ENCODE measurements at places on chromosomes 2 and 18.
A peak's percentile ranks its signal among the peaks of the same experiment; 100 is the strongest.

GRCh38 chr2:172328103-172328841 is 99.1 kb upstream of the ITGA6 start:
- DNase-seq = no peak

DNA sequence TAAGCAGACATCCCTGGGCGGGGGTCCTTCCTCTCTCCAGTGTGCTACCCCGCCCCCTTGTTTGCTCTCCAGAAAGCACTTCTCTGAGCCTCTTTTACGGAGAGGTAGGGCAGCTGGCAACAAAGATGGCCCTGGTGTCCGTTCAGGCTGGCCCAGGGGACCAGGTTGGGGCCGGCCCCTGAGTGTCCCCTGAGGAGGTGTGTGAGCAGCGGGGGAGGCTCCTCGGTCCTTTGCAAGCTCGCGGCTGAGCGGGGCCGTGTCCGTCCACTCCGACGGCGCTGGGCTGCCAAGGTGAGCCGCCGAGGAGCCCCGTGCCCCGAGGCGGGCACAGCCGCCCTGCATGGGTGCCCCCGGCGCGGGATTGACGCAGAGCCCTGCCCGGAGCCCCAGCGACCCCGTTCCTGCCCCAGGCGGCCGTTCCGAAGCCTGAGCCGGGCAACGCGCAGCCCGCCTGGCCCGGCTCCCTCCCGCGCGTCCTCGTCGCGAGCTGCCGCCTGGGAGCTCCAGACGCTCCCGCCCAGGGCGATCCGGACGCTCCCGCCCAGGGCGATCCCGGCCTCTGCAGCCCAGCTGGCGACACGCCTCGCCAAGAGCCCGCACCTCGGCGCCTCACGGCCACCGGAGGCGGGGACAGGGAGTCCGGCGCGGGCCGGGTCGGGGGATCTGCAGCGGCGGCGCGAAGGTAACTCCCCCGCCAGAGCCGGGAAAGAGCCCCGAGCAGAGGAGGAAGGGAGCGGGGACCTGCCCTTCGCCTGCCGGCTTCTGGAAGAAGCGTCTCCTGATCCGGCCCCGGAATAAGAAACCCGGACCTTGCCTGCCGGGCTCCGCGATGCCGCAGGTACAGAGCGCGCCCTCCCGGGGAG is at the start of gene PROKR1:
PROKR1 (plus strand) TSS at position 569 of the 863 bp plus-strand sequence. CDS start 2,243 bp downstream, outside the sequence.
- DNase-seq = no peak

GRCh38 chr2:109300582-109300981 is 171.6 kb downstream of the SH3RF3 start:
- no peak for DNase-seq

GRCh38 chr2:97664636-97664970 is 759 bp upstream of the ACTR1B start:
- no peak for DNase-seq

DNA sequence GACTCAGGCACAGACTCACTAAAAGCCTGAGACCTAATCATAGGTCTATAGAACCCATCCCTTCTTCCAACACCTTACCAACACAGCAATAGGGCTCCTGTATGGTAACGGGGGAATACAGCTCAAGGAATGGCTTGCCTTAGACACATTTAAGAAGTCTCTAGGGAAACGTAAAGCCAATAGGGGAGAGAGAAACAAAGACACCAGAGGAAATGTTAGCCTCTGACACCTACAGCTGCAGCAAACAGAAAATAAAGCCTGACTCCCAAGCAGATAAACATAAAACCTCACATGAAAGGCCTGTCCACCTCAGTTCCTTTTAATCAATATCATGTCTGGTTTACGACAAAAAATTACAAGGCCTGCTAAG is 51.1 kb upstream of the NCOA1 start:
- DNase-seq = no peak

GRCh38 chr2:105864262-105864661 is 119.5 kb downstream of the NCK2 start:
- no peak for DNase-seq

- DNase-seq = no peak
Observed at GRCh38 chr18:76339246-76339620, 155.8 kb downstream of the ZNF516 start.

- DNase-seq = no peak
Observed at GRCh38 chr2:198232281-198232680, 427.9 kb downstream of the PLCL1 start.

- no peak for DNase-seq
Observed at GRCh38 chr2:164023896-164024295, 288.1 kb upstream of the FIGN start.

- no peak for DNase-seq
Observed at GRCh38 chr2:152134488-152135280, 35.8 kb upstream of the CACNB4 start.

DNA sequence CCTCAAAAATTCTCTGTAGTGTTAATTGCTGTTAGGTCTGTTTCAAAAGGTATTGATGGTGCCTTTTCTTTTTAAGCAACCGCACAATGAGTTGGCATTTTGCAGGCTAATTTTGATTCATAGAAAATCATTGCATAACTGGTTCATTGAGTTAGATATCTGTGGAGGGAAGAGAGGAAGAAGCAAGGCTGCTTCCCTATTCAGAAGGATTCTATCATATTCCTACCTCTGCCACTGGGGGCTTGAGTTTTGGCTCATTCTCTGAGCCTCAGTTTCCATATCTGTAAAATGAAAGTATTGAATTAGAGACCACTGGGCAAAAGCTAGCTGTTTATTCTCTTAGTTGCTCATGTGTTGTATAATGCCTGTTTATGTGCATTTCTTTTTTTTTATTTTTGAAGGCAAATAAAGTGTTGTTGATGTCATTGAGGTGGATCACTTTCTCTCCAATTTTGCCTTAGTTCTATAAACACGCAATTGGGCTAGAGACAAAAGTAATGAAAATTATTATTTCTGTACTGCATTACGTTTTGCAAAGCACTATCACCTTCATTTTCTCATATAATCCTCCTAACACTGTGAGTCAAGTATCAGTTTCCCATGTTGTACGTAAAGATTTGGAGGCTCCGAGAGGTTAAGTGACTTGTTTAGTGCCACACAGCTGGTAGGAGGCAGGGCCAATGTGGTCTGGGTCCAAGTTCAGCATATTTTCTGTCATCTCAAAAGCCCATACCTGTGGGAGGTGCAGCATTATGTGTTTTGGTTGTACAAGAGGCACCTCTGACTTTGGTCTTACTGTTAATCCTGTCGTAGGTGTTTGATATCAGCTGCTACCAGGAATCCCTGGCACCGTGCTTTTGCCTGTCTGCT is 5.9 kb downstream of the TRIB2 start:
- no peak for DNase-seq

DNA sequence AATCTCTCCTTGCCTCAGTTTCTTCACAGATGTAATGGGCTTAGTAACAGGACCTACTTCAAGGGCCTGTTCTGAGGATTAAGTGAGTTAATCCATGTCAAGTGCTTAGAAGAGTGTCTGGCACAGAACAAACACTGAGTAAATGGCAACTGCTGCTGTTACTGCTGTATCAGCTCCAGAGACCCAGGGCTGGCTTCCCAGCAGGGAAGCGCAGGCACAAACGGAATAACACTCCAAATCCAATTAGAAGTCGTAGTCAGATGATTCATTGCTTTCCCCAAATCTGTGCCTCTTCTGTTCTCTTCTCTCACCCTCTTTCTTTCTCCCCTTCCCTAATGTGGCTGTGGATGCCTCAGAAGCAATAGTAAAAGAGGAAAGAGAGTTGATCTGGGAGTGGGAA is 101.1 kb upstream of the FZD7 start:
- DNase-seq = no peak

DNA sequence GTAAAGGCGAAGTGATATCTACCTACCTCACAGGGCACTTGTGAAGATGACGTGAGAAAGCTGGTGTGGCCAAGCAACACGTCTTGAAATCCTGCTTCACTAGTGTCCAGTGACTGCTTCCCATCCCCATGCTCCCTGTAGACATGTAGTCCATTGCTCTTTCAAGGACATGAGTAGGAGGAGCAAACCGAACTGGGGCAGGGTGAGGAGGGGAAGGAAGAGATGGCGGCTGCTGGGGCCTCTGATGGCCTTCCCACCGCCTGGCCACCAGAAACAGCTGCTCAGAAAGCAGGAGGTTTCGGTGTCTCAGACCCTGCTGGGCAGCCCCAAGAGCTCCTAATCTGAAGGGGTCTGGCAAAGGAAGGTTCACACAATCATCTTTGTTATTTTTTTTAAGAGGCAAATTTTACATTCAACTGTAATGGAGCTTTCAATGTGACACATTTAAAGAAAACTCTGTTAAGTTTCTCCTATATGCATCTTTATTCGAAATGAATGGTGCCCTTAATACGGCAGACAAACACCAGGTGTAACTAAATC is 14.7 kb downstream of the CPLX4 start:
- DNase-seq = no peak

- DNase-seq = no peak
Observed at GRCh38 chr18:70582981-70583380, 294.1 kb downstream of the SOCS6 start.

GRCh38 chr18:14026199-14026598 is 106.0 kb downstream of the ZNF519 start:
- DNase-seq = no peak

- DNase-seq = no peak
Observed at GRCh38 chr18:57863706-57864105, 60.6 kb upstream of the ATP8B1 start.

- no peak for DNase-seq
Observed at GRCh38 chr2:6370753-6371551, 494.8 kb downstream of the CMPK2 start.

DNA sequence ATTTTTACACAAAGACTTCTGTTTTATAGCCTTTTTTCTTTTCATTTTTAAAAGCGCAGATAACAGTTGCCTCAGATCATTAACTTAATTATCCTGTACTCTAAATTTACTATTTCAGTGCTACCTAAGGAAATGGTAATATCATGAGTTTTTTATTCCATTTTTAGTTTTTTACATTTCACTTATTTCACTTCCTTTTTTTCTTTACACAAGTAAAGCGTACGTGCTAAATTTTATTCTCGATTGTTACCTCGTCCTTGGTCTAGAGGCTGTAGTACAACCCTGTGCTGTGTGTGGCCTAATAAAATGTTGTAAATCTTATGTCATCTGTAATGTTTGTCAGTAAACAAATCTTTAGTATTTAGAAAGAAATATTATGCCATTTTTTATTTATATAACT is 49.2 kb downstream of the CRIM1 start:
- no peak for DNase-seq

- no peak for DNase-seq
Observed at GRCh38 chr2:47735136-47735869, 47.6 kb upstream of the MSH6 start.

- DNase-seq = no peak
Observed at GRCh38 chr2:68200157-68200787, 42.6 kb downstream of the PNO1 start.

DNA sequence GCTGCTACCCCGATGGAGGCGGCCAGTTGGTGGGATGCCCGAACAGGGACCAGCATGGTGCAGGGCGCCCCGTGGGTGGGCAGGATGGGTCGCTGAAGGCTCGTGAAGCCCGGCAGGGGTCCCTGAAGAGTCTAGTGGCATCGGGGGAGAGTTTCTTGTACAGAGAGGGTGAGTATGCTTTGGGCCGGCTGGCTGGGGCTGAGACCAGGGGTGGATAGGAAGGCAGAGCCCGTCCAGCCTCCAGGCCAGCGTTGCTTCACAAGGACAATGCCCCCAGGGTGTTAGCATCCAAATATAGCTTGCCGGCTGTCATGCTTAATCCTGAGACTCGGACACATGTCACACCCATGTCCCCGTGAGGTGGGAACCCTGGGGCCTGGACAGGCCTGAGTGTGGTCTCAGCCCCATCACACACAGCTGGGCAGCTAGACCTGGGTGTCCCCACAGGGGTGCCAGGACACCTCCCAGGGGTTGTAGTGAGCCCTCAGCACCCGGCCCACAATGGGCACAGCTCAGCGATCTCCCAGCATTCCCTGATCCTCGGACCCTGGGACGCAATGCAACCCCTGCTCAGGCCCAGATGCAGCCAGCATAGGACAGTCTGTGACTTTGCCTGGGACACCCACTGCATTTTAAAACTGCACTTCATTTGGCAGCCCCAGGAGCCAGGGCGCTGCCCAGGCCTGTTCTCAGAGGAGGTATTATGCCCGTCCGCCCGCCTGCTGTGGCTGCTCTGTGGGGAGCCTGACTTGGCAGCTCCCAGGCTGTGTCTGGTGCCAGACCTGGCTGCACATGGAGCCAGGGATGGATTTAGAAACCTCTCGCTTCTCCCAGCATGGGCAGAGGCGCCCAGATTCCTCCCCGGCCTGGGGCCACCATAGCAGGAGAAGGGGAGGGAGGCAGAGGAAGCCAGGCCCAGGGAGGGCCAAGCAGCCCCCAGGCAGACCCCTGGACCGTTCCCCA is 36.4 kb downstream of the RAMP1 start:
- no peak for DNase-seq

- no peak for DNase-seq
Observed at GRCh38 chr2:72916743-72917137, 579 bp upstream of the EMX1 start.

DNA sequence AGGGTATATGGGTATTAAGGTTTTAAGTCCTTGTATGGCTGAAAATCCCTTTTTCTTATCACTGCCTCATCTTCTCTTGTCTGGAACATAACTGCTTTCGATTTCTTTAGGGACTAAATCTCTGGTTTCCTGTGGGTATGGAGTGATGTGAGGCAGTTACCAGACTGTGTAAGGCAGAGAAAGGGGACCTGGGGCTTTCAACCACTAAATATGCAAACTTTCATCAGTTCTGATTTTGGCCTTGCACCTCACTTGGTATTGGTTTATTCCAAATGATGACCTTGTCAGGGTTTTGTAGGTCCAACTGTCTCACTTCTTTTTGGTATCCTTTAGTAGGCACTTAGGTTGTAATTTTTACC is 9.3 kb downstream of the MAP4K4 start:
- no peak for DNase-seq

- DNase-seq = no peak
Observed at GRCh38 chr18:37613253-37613565, 47.6 kb upstream of the CELF4 start.

- no peak for DNase-seq
Observed at GRCh38 chr2:216827073-216827720, 32.7 kb downstream of the TNP1 start.

DNA sequence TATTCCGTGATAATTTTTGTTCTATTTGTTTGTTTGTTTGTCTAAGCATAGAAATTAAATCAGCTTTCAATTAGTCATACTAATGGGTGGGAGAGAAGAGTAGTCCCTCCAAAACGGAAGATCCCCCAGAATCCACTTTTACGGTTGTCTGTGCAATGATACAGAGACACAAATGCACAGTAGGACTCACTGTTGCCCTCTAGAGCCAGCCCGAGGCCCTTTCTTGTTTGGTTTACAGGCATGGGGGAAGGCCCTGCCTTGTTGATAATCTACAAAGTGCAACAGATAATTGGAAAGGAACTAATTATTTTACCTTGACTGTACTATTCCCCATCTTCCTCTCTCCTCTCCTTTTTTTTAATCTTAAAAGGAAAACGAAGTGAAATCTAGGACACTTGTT is 121.1 kb downstream of the ACOXL start:
- peak; percentile 40 for DNase-seq

GRCh38 chr2:152095146-152095545 is 3.7 kb downstream of the CACNB4 start:
- no peak for DNase-seq

DNA sequence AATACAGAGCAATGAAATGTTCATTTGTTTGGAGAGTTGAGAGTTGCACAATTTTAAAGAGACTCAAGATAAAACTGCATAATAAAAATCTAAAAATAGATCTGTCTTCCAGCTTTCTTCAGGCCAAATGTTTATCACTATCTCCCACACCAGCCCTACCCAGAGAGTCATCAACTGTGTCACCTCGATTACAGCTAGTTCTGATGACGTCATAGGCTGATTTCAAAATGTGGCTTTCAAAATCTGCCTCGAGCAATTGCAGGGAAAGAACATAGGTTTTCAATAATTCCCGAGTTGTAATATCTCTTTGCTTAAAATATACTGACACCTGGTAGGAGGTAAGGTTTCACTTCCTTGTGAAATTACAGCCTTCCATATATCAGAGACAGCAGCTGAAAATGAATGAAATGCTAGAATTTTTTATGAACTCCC is 677.6 kb upstream of the ID2 start:
- no peak for DNase-seq

Measured in activated T-cell treated with anti-CD3 and anti-CD28 coated beads for 4 hours (primary cell).